Activated CD8-positive, alpha-beta memory T cell treated with anti-CD3 and anti-CD28 coated beads for 1 hour (primary cell): ENCODE measurements at places on chromosomes 1 and 21.

- no peak for DNase-seq
These were observed 72.1 kb upstream of the ZBTB40 start for GRCh38 chr1:22379566-22379965.

DNA sequence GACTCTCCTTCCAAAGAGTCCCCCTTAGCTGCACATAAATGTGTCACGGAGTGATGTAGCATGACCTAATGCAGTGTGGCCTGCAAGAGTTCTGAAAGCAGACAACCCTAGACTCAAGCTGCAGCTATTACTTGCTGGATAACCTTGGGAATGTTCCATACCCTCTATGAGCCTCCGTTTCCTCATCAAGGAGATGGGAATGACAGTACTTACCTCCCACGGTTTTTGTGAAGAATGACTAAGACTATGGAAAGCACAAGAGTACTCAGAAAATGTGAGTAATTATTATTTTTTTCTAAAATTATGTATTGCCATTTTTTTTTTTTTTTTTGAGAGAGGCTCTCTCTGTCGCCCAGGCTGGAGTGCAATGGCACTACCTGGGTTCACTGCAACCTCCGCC is 3.0 kb downstream of the TTC39A start:
- no peak for DNase-seq

DNA sequence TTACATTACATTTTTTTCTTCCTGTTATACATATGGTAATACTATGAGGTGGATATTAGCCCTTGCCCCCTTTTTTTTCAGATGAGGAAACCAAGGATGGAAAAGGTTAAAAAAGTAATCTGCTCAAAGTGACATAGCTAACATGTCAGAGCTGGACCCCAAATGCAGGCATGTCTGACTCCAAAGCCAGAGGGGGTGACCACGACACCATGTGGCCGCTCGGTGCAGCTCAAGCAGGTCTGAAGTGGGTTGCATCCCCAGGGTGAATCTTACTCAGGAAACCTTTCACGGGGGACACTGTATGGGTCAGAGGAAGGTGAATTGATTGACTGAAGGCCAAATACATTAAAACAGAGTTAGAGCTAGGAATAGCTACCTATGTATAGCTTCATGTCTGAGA is 34.8 kb downstream of the CD34 start:
- DNase-seq: no peak

GRCh38 chr1:211752951-211753486 is 77.5 kb downstream of the LPGAT1 start:
- no peak for DNase-seq

DNA sequence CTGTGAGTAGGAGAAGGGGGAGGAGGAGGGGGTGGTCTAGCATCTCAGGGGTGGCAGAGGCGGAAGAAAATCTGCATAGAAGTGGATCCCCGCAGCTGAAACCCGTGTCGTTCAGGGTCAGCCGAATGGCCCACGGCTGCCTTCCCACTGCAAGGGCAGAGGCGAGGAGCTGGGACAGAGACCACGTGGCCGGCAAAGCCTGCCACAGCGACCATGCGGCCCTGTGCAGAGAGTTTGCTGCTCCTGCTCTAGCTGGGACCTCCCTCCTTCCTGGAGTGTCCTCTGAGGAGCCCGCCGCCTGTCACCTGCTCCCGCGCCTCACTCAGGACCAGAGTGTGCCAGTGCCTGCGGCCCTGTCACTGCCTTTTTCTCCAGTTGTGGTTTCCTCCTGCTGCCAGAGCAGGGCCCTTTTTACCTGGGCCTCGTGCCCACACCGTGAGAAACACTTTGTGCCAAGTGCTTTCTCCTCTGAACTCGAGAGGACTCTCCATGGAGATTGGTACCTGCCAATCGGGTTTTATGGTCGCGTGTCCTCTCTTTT is 5.4 kb upstream of the TRPM2 start:
- no peak for DNase-seq

DNA sequence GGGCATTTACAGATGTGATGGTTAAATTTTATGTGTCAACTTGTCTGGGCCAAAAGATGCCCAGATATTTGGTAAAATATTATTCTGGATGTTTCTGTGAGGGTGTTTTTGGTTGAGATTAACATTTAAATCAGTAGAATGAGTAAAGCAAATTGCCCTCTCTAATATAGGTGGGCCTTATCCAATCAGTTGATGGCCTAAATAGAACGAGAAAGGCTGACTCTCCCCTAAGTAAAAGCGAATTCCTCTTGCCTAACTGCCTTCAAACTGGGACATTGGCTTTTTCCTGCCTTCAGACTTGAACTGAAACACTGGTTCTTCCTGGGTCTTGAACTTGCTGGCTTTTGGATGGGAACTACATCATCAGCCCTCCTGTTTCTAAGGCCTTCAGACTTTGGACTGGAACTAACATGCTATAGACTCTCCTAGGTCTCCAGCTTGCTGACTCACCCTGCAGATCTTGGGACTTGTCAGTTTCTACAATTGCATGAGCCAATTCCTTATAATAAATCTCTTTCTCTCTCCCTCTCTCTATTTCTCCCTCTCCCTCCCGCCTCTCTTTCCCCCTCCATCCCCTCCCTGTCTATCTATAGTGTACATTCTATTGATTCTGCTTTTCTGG is 10.2 kb upstream of the NAV1 start:
- no peak for DNase-seq

DNA sequence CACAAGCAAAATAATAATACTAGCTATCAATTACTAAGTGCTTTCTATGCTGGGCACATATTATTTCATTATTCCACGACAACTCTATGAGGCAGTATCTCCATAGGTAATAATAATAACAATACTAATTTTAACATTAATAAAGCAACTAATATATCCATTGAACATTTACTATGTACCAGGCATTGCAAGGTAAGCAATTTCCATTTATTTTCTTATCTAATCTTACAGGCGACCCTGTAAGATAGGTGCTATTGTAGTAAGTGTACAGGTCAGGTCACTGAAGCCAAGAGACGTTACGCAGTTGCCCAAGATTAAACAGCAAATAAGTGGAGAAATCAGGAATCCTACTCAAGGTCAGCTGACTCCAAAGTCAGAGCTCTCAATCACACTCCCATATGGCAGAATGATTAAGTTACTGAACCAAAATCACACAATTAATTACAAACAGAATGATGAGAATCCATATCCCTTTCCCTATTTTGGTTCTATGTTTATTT is 198.4 kb downstream of the SLC45A1 start:
- no peak for DNase-seq

DNA sequence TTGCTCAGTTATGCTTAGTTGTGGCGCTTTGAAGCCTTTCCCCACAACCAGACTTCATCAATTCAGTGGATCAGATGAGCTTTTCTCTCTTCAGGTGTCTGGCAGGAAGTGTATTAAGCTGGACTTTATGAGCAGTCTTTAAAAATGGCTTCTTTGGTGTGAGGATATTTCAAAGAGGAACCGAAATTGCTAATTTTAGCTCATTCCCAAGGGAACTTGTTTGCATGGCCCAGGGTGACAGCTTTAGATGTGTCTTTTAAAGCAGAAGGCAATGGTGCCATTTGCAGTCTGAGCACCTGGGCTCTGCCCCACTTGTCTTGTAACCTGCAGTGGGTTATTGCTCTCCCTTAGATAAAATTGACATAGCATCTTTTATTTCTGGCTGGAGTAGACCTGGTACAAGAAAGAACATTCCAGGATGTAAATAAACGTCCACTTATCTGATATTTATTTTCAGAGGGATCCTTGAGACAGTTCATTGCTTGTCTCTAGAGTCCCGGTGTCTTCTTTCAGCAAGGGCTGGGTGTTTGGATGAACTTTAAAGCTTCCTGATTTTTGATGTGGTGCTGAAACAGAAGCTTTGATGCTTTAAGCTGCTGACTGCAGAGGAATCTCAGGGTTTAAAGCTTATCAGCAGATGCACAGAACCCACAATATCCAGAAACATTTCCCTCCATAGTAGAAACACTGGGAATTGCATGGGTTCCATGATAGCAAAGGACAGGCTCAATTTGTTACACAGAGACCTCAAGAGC is 241.7 kb downstream of the ADGRL2 start:
- DNase-seq: no peak

- DNase-seq: no peak
These were observed 99.2 kb upstream of the ACTL8 start for GRCh38 chr1:17655922-17656321.

DNA sequence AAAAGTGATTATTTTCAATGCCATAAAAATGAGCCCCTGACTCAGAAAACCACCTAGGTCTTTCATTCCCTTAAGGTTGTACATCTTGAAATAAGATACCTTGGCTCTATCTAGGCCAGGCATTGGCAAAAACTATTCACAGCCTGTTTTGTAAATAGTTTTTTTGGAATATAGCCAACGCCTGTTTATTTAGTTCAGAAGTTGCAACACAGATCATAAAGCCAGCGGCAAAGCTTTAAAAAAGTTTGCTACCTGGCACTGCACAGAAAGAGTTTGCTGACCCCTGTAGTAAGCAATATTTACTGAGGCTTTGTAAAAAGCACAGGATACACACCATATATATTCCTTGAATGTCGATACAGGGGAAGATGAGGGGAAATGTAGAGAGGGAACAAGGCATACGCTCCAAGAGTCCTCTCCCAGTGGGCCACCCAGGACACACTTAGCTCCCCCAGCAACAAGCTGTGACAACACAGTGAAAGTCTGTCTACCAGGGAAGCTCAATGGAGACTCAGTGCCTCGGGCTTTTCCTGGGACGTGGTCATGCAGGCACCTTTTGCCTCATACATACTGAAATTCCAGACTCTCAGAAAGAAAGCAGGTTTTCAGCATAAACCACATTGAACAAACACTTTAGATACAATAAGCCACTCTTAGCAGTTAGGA is 20.5 kb downstream of the TARBP1 start:
- no peak for DNase-seq

- no peak for DNase-seq
These were observed 88.1 kb downstream of the TM2D1 start for GRCh38 chr1:61636814-61637213.

DNA sequence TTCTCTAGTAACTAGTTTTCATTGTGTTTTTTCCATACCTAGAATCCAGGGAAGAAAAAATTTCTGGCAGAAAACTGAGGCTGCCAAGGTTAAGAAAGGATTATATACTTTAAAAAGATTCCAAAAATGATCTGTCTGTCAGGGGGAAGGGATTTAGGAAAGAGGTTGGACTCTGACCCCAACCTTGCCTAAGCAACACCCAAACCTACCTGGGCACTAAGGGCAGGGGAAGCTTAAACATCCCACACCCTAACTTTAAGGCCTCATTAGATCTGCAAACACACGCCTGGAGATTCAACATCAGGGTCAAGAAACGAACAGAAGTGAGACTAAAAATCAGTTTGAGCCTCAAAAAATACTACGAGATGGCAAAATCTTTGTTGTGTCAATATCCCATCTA is 19.4 kb downstream of the KDM5B start:
- DNase-seq: no peak

GRCh38 chr1:228378873-228379460 is 27.7 kb downstream of the TRIM11 start:
- no peak for DNase-seq

GRCh38 chr1:167934426-167935215 is 1.9 kb upstream of the DCAF6 start:
- DNase-seq: no peak

- DNase-seq: no peak
These were observed 56.5 kb downstream of the CAMSAP2 start for GRCh38 chr1:200795156-200795555.

DNA sequence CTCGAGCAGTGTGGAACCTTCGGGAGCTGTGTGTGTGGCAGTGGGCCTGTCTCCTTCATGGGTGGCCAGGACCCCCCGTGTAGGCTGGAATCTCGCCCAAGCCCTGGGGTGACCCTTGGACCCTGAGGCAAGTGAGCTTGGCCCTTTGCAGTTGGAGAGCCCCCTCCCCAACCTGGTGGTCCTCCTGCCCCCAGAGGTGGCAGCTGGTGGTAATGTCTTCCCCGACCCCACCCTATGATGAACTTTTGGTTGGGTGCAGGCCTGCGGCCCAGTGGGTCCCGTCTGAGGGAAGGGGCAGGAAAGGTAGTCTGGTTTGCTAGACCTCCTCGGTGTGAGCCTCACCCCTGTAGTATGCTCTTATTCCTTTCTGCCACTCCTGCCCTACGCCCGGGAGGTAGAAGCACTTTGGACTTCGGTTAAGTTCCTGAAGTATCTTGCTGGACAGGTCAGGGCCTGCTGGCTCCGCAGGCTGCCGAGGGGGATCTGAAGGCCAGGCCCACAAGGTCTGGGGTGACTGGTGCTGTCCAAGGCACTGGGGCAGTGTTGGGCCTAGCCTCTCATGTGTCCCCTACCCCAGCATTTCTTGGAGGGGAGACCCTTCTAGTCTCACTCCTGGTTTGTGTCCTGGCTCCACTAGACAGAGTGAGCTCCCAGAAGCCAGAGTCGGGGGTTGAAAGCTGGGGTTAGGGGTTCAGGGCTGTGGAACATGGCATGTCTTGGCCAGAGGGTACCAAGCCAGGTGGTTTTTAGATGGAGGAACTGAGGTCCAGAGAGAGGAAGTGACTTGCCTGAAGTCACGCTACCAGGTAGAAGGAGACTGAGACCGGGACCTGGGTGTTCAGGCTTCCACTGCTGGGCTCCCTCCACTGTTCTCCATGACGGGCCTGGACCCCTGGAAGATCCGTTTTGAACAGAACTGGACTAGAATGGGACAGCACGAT is 1.8 kb downstream of the ZNF362 start:
- no peak for DNase-seq

DNA sequence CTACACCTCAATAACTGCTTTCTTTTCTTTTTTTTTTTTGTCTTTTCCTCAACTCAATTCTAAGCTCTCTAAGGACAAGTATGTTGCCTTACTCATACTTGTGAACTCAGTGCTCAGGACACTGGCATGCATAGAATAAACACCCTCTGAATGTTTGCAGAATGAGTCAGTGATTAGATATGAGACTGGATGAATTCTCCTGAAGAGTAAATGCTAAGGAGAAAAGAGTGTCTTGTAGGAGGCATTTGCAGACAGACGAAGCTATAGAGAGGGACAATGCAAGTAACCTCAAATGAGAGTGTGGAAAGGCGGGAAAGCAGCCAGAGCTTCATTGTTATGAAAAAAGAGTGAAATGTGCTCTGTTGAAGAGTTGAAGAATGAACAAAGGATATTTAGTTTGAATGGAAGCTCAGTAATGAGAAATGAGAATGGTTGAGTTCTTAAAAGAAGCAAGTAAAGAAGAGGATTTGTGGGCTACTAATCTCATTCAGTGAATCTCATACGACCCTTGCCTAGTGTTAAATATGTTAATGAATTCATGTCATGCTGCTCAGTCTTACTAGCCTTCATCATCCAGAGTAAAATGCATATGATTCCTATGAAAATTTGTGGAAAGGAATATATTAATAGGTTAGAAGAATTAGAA is 166.1 kb upstream of the DPYD start:
- DNase-seq: no peak

GRCh38 chr21:44889625-44890337 is 16.3 kb upstream of the PTTG1IP start:
- DNase-seq: no peak
